Fibroblast of lung (primary cell): ENCODE measurements at places on chromosomes 12 and 14. TPM values are rescaled to one million over a fixed set of nuclear protein-coding genes. Genes with fewer than 3 reads are reported as not detected.

The SLC8A3 gene
- polyA plus RNA-seq = 0.03 TPM in 1 of 2 replicates, not detected in the other

The SSTR1 gene
- 7.8 and 10.5 TPM in 2 replicates for polyA plus RNA-seq

The OVCH1 gene
- polyA plus RNA-seq = 0.06 and 0.29 TPM in 2 replicates

The ACRBP gene
- polyA plus RNA-seq = 0.50 and 0.72 TPM in 2 replicates

The SLC5A8 gene
- not detected in 2 replicates for polyA plus RNA-seq

The CLMN gene
- 0.26 and 2.7 TPM in 2 replicates for polyA plus RNA-seq

GRCh38 chr12:69468237-69469026 is 1.8 kb upstream of the FRS2 start:
- peak; percentile 12 for DNase-seq

GRCh38 chr12:53808023-53808705 is 56.4 kb upstream of the CISTR start:
- DNase-seq = no peak

DNA sequence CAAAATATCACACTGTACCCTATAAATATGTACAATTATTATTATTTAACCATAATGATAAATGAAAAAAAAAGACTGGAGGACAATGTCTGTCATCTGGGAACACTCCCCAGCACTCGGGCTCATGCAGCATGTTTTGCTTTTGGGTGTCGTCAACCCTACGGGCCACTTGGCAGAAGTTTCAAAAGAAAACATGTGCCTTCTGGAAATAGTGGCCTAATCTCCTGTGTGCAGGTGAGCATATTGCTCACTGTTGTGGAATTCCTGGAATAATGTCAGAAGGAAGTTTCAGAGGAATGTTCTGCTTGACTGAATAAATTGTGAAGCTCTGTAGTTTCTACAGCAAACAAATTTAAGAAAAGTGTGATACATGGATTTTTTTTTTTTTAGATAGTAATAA is 298.3 kb downstream of the SSPN start:
- DNase-seq = no peak

DNA sequence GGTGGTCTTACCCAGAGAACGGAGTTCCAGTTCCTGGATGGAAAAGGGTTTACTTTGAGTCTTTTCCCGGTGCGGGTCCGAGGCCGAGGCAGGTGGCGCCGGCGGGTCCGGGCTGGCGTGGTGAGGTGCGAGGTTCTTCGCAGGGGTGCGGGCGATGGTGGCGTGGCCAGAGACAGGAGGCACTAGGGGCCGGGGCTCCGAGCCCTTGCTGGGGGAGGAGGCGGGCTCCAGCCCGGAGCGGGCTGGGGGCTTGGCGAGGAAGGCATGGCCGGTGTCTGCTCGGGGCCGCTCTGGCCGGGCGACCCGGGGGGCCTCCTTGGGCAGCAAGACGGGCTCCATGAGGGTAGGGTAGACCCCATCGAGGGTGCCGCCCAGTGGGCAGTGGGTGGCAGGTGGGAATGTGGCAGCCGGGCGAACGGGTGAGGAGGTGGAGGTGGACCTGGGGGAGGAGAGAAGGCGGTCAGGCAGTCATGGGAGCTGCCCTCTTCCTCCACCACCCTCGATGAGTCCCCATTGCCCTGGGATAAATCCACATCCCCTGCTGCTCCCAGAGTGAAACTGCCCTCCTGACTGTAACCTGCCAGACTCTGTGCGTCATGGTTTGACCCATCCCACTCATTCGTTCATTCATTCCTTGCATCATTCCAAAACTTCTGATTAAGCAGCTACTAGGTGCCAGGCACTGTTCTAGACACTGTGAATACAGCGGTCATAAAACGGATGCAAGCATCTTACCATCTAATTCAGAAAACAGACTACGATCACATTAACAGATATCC is 42.0 kb downstream of the RFLNA start:
- DNase-seq = no peak

DNA sequence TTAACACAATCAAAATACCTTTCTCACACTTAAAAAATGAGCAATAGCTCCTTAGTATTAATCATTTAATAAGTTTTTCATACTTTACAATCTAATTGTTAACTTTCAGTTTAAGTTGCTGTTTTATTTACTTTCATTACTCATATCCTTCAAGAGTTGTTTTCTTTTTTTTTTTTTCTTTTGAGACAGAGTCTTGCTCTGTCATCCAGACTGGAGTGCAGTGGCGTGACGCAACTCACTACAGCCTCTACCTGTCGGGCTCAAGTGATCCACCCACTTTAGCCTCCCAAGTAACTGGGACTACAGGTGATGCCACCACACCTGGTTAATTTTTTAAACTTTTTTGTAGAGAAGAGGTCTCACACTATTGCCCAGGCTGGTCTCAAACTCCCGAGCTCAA is 16.1 kb downstream of the ZBTB1 start:
- no peak for DNase-seq

DNA sequence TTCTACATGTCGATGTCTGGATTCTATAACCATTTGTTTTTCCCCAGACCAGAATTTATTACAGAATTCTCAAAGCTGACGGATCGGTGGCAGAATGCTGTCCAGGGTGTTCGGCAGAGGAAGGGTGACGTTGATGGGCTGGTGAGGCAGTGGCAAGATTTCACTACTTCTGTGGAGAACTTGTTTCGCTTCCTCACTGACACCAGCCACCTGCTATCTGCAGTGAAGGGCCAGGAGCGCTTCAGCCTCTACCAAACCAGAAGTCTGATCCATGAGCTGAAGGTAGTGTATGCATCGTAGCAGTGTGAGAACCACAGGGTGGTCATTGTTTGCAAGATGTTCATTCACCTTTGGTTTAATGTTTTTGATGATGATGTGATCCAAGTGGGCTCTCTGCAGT is 124.0 kb downstream of the ESR2 start:
- no peak for DNase-seq

DNA sequence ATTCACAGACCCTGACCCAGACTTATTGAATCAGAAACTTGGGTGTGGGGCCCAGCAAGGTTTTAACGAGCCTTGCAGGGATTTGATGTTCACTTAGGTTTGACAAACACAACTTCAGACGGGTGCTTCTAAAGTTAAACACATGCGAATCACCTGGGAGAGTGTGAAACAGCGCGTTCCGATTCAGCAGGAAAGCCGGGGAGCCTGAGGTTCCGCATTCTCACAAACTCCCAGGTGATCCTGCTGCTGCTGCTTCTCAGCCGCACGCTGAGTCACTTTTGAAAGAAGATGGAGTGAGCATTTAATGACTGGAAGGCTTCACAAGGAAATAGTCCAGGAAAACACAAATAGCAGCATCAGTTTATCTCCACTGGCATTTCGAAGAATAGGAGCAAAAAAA is 44.2 kb upstream of the DDX11 start:
- DNase-seq = no peak

DNA sequence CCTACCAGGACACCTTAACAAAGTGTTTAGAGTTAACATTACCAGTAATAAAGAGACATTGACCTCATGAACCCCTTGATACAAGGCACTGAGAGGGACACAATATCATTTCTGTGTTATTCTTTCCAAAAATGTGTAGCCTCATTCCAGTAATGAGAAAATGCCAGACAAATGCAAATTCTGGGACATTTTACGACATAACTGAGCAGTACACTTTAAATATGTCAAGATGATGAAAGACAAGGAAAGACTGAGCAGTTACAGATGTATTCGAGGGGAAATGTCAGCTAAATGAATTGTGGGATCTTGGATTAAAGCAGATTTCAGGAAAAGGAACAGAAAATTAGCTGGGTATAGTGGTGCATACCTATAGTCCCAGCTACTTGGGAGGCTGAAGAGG is 255.6 kb downstream of the ERC1 start:
- DNase-seq = peak; percentile 49

GRCh38 chr12:123049398-123050240 is 69.1 kb downstream of the ARL6IP4 start:
- peak; percentile 53 for DNase-seq

GRCh38 chr12:20917819-20918218 is 107.3 kb downstream of the SLCO1B3 start:
- no peak for DNase-seq
